ENCODE measurements at places on chromosomes 3 and 15.

DNA sequence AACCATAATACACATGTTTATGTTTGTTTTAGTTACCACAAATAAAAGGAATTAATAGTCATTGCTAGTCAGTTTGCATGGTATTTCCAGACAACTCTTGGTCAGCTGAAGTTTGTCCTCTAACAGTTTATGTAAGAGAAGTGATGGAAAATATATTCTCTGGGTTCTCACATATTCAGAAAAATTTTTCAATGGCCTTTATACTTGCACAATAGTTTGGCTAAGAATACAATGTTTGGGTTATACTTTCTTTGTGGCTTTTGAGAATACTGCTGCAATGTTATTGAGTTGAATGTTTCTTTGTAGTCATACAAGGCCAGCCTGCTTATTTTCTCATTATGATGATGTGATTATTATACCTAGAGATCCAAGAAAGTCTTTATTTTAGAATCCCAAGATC is 133.9 kb downstream of the RAP2B start:
- DNase-seq, result no peak

- no peak for DNase-seq
These were observed 365.0 kb upstream of the EPHA6 start for GRCh38 chr3:96449346-96449745.

- no peak for DNase-seq
These were observed 2.9 kb downstream of the FMN1 start for GRCh38 chr15:33191591-33191990.

DNA sequence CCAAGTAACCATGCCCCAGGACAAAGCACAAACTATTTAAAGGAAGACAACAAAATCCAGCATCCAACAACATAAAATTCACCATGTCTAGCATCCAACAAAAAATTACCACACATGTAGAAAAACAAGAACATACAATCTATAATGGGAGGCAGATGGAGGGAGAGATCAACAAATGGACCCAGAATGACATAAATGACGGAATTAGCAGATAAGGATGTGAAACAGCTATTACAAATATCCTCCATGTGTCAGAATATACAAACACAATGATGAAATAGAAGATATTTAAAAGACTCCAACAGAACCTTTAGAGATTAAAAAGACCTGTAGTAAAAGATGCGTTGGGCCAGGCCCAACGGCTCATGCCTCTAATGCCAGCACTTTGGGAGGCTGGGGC is 10.8 kb downstream of the LYSMD4 start:
- DNase-seq, result no peak

- DNase-seq, result no peak
These were observed 177.9 kb downstream of the MINAR1 start for GRCh38 chr15:79610021-79610420.

GRCh38 chr3:124056846-124057245 is 64.9 kb upstream of the ROPN1 start:
- no peak for DNase-seq

DNA sequence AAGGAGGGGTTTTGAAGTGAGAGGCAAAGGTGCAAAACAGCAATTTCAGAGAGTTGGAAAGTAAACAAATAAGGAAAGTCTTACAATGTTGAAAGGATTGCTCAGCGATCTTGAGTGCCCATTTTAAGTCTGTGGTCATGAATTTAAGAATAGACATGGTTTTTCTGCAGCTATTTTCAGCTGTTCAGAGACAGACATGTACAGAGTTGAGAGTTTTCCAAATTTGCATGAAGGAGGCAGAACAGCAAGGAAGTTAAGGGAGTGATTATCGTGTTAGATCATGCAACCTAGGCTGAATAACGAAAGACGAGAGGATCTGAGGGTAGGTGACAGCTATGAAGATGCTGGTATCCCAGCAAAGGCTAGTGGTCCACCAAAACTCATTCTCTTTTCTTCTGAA is 37.2 kb downstream of the DET1 start:
- no peak for DNase-seq

GRCh38 chr3:139093840-139094239 is 49.1 kb upstream of the PRR23C start:
- DNase-seq, result no peak

Measured in NCI-H2029 (cell line).